SK-N-DZ (cell line): ENCODE measurements at places on chromosomes 4 and X.

- DNase-seq, result no peak
Measured at GRCh38 chrX:56765811-56766553, 36.9 kb downstream of the NBDY start.

DNA sequence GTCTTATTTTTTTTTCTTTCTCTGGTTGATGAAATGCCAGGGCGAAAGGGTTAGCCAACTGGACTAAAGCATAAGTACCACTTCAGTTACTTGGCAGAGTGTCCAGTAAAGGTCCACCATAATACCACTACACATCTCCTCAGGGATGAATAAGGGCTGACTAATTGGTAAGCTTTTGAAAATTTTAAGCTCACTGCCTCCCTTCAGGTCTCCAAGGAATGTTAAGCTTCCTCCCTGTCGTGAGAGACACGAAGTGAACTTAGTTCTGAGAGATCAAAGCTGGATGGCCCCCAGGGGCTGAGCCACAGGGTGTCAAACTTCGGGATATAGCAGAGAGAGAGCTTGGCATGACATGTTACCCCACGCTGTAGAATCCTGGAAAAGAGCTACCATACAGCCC is 111.4 kb downstream of the VSIG4 start:
- DNase-seq, result no peak

- DNase-seq, result no peak
Measured at GRCh38 chr4:108940149-108940548, 177.3 kb upstream of the ETNPPL start.

DNA sequence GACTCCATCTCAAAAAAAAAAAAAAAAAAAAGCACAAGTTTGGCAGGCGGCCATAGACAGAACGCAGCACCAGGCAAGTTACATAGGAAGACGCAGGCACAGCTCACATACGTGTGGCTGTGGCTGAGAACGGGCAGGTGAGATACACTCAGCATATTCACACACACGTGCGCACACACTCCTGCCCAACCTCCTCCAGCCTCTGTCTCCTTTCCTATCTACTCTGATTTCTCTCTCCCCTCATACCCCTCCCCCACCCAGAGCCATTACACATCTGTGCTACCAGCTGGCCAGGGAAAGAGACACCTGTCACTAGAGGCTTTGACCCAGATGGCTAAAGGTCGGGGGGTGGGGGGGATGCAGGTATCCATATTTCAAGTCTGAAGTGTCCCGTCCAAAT is 2.2 kb upstream of the SLC38A5 start:
- no peak for DNase-seq

DNA sequence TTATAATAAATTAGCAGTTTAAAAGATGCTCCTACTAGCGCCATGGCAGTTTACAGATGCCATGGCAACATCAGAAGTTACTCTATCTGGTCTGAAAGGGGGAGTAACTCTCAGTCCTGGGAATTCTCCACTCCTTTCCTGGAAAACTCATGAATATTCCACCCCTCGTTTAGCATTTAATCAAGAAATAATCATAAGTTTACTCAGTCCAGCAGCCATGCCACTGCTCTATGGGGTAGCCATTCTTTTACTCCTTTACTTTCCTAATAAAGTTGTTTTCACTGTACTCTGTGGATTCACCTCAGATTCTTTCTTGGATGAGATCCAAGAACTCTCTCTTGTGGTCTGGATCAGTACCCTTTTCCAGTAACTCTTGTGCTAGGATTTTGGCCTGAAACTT is 52.3 kb downstream of the GUCY1B1 start:
- no peak for DNase-seq

- no peak for DNase-seq
Measured at GRCh38 chr4:122156819-122157218, 4.7 kb downstream of the BLTP1 start.

DNA sequence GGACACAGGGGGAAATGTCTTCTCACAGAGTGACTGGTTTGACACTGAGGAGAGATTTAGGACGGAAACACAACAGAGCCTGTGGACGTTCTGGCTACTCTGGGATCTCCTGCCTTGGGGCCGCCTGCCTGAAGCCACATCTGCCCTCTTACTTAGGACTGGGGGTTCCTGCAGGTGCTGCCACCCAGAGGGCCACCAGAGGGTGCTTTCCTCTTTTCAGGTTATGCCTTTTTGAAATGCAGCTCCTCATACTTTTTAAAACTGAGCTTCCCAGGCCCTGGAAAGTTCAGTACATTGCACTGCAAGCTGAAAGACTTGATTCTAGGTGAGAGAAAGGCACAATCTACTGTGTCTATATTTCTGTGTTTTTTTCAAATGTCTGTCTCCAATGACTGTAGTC is 92.2 kb upstream of the PGRMC2 start:
- DNase-seq, result no peak

GRCh38 chr4:169815606-169816005 is 57.9 kb upstream of the HPF1 start:
- no peak for DNase-seq

DNA sequence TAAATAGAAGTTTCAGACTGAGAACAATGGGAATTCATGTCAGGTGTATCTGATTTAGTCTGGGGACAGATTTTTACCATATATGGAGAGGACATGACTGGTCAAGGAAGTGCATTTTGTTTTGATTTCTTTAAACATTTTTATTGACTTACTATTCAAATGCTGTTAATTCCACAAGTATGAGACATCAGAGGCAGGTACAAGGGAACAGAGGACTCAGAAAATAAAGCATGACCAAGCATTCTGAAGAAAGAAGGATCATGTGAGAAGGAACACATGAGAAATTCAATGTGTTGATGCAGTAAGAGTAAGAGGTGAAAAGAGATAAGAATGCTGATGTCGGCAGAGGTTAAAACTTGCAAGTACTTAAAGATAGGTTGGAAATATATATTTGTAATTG is 1452.6 kb downstream of the PCDH7 start:
- no peak for DNase-seq

- no peak for DNase-seq
Measured at GRCh38 chrX:19097553-19098283, 24.6 kb downstream of the ADGRG2 start.

GRCh38 chrX:133414406-133415275 is 648 bp downstream of the GPC4 start:
- DNase-seq, result no peak

- DNase-seq, result no peak
Measured at GRCh38 chr4:56253666-56254305, 133.5 kb downstream of the AASDH start.

GRCh38 chr4:1759170-1759817 is 33.8 kb upstream of the FGFR3 start:
- no peak for DNase-seq

GRCh38 chr4:11495291-11495690 is 66.6 kb upstream of the HS3ST1 start:
- no peak for DNase-seq

GRCh38 chr4:151359576-151359975 is 34.2 kb upstream of the SH3D19 start:
- no peak for DNase-seq

- DNase-seq, result peak; percentile 18
Measured at GRCh38 chrX:39398215-39398962, 597.1 kb downstream of the MID1IP1 start.

GRCh38 chr4:36348403-36348938 is 67.1 kb downstream of the DTHD1 start:
- no peak for DNase-seq
